Left lung (tissue), 14 donors: ENCODE measurements at places on chromosomes 2 and 18. TPM values are rescaled to one million over a fixed set of nuclear protein-coding genes. Genes with fewer than 3 reads are reported as not detected.

The TBR1 gene
- 0.08 TPM for total RNA-seq

- no peak for DNase-seq
- H3K27ac ChIP-seq = no peak overlapping the region
- H3K27me3 ChIP-seq = no peaks in the 10 kb centered on the region
- H3K36me3 ChIP-seq = no peaks in the 10 kb centered on the region
Observed at GRCh38 chr2:165871025-165871424, 77.0 kb upstream of the GALNT3 start.

The EDAR gene
- not detected for total RNA-seq

DNA sequence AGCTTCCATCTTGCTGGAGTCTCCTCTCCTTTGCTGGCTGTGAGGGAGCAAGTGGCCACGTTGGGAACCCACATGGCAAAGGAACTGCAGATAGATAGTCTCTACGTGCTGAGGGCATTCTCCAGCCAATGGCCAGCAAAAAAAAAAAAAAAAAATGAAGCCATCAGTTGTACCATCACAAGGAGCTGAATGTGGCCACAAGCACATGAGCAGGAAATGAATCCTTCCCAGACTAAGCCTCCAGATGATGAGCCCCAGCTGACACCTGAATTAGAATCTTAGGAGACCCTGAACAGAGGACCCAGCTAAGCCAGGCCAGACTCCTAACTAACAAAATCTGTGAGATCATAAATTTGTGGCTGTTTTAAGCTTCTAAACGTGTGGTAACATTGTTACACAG, 57.9 kb downstream of the SPIRE1 start:
- H3K36me3 ChIP-seq = no peaks in the 10 kb centered on the region
- no peak overlapping the region for H3K27ac ChIP-seq
- no peak overlapping the region for H3K4me3 ChIP-seq
- DNase-seq = no peak
- H3K27me3 ChIP-seq = no peaks in the 10 kb centered on the region

GRCh38 chr2:5433855-5434254, 258.3 kb upstream of the SOX11 start:
- H3K36me3 ChIP-seq = no peaks in the 10 kb centered on the region
- H3K27me3 ChIP-seq = no peaks in the 10 kb centered on the region
- no peak overlapping the region for H3K27ac ChIP-seq
- DNase-seq = no peak

DNA sequence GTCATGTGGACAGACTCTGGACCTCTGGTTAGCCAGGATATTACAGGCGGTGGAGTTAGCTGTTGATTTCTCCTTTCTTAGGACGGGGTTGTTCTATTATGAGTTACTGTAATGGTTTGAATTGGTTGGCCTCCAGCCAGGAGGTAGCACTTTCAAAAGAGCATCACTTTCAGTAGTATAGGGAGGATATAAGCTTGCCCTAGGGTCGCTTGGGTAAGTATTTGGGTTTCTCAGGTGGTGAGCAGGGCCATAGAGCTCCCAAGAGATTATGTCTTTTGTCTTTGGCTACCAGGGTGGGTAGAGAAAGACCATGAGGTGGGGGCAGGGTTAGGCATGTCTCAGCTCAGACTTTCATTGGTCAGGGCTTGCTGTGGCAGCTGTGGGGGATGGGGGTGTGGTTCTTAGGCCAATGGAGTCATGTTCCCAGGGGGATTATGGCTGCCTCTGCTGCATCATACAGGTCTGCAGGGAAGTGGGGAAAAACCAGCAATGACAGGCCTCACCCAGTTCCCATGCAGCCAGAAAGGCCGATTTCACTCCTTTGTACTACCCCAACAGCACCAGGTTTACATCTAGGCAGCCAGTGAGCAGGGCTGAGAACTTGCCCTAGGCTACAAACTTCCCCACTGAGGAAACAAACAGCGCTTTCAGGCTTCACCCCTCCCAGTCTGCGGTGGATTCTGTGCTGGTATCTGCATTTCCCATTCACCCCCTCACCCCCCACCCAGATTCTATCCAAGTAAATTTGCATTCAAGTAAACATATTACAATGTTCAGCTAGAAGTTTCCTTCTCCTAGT, 89.4 kb upstream of the SLC38A11 start:
- no peak for DNase-seq
- no peaks in the 10 kb centered on the region for H3K36me3 ChIP-seq
- H3K27ac ChIP-seq = no peak overlapping the region
- H3K27me3 ChIP-seq = no peaks in the 10 kb centered on the region

The RAB17 gene
- 37.9 TPM for total RNA-seq

- peaks cover 10% of the 10 kb centered on the region for H3K4me1 ChIP-seq
- no peak for DNase-seq
Observed at GRCh38 chr2:231159306-231159705, 34.5 kb upstream of the HTR2B start.

- peaks cover 2% of the 10 kb centered on the region for H3K4me1 ChIP-seq
- no peaks in the 10 kb centered on the region for H3K27me3 ChIP-seq
- H3K4me3 ChIP-seq = no peak overlapping the region
Observed at GRCh38 chr18:3693410-3693809, 243.4 kb downstream of the TGIF1 start.

The PCARE gene
- 0.05 TPM for total RNA-seq

DNA sequence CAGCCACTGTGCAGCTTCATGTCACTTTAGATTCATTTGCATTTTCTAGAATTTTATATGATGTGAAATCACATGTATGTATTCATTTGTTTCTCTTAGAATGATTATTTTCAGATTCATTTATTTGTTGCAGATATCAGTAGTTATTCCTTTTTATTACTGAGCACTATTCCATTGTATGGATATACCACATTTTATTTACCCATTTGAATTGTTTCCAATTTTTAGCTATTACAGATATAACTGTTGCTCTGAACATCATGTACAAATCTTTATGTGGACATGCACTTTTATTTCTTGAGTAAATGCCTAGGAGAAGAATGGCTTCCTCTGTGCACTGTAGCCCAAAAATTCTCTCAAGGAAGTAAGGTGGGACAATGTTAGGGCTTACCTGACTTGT, 767.8 kb upstream of the FANCL start:
- no peak overlapping the region for H3K4me3 ChIP-seq
- no peaks in the 10 kb centered on the region for H3K27me3 ChIP-seq
- DNase-seq = no peak
- H3K4me1 ChIP-seq = no peaks in the 10 kb centered on the region

The DDX18 gene
- total RNA-seq = 39.1 TPM

- no peak for DNase-seq
- no peaks in the 10 kb centered on the region for H3K27me3 ChIP-seq
- no peak overlapping the region for H3K27ac ChIP-seq
Observed at GRCh38 chr2:150548527-150548926, 61.1 kb upstream of the RND3 start.

GRCh38 chr2:158644139-158644538, 151.0 kb upstream of the DAPL1 start:
- H3K4me1 ChIP-seq = no peaks in the 10 kb centered on the region
- no peak overlapping the region for H3K27ac ChIP-seq
- H3K4me3 ChIP-seq = no peak overlapping the region
- H3K36me3 ChIP-seq = peaks cover 36% of the 10 kb centered on the region
- DNase-seq = no peak

GRCh38 chr2:221203125-221203524, 369.0 kb downstream of the EPHA4 start:
- no peak overlapping the region for H3K4me3 ChIP-seq
- no peak for DNase-seq
- no peaks in the 10 kb centered on the region for H3K36me3 ChIP-seq
- no peaks in the 10 kb centered on the region for H3K27me3 ChIP-seq

DNA sequence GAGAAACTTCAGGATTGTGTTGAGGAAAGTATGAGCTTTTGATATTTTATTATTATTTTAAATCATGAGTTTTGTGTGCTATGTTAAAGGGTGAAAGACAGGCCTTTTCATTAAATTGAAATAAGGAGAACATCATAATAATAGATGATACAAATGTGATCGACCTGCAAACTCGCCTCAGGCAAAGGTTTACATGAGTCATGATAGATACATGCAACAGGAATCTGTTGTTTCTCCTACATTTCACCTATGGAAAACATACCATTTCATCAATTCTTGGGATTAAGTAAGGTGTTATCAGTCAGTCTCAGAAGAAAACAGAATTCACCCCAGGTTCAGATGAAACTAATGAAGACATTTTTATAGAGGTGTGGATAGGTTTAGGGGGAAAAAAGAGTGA, 1992.5 kb upstream of the PIK3C3 start:
- H3K27me3 ChIP-seq = no peaks in the 10 kb centered on the region
- DNase-seq = no peak
- H3K4me3 ChIP-seq = no peak overlapping the region
- H3K36me3 ChIP-seq = no peaks in the 10 kb centered on the region
- no peak overlapping the region for H3K27ac ChIP-seq
- H3K4me1 ChIP-seq = no peaks in the 10 kb centered on the region

The GULP1 gene
- 27.5 TPM for total RNA-seq

DNA sequence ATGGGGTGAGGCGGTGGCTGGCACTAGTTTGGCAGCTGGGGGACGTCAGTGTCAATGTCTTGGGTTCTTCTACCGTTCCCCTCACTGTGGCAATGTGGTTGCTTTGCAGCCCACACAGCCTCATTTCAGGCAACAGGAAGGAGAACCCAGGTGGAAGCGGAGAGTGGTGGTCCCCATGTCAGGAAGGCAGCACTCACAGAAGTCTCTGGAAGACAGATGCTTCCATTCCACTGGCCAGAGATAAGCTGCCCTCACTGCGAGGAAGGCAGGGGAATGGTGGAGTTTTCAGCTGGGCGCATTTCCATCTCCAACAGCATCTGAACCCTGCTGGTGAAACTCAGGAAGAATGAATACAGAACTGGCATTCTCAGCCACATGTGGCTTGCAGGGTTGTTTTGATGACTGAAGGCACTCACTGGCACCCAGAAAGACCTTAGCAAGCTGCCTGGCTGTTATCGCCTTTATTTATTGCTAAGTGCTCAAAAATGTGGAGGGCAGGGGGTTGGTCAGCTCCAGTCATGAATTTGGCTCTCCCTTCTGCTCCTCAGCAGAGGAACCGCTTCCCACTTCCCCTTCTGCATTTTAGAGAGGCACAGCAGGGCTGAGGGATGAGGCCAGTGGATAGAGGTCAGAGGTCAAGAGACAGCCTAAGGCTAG, 19.4 kb downstream of the KCNIP3 start:
- no peak overlapping the region for H3K27ac ChIP-seq
- H3K27me3 ChIP-seq = no peaks in the 10 kb centered on the region
- H3K4me1 ChIP-seq = no peaks in the 10 kb centered on the region
- H3K36me3 ChIP-seq = no peaks in the 10 kb centered on the region
- H3K4me3 ChIP-seq = no peak overlapping the region

The ALK gene
- total RNA-seq = 0.70 TPM

DNA sequence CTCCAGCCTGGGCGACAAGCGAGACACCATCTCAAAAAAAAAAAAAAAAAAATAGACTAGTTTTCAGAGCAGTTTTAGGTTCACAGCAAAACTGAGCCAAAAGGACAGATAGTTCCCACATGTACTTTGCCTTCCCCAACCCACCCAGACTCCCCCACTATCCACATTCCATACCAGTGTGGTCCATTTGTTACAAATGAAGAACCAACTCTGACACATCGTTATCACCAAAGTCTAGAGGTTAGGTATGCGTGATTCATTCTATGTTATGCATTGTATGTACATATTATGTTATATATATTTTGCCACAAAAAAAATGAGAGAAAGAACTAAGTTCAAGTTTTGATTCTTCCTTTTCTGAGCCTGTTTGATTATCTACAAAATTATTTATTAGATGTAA, 3.5 kb downstream of the DUSP11 start:
- no peak for DNase-seq
- H3K36me3 ChIP-seq = peaks cover 59% of the 10 kb centered on the region
- H3K27me3 ChIP-seq = no peaks in the 10 kb centered on the region
- peaks cover 5% of the 10 kb centered on the region for H3K4me1 ChIP-seq
- H3K27ac ChIP-seq = no peak overlapping the region
- H3K4me3 ChIP-seq = no peak overlapping the region

The SH2D6 gene
- total RNA-seq = 0.90 TPM
